Myocyte (in vitro differentiated cells): ENCODE measurements at places on chromosomes 3 and 15. TPM values are rescaled to one million over a fixed set of nuclear protein-coding genes. Genes with fewer than 3 reads are reported as not detected.

The OR5K4 gene
- not detected in 2 replicates for total RNA-seq

DNA sequence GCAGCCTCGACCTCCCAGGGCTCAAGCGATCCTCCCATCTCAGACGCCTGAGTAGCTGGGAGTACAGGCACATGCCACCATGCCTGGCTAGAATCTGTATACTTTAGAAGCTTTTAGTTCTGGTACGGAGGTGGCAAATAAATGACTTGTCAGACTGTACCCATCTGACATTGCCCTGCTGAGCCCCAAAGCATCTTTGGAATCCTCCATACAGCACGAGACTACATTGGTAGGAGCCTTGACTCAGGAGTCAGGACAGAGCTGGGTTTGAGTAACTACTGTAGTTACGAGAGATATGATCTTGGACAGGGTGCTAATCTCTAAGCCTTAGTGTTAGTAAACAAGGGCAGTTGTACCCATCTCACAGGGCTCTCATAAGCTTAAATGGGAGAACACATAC lies 67.8 kb upstream of the NPHP3 start:
- no peak for DNase-seq

The MORC1 gene
- total RNA-seq: not detected in 2 replicates

GRCh38 chr15:59295261-59296001 lies 77.2 kb downstream of the MYO1E start:
- DNase-seq: peak; percentile 32

- no peak for DNase-seq
These were observed 5.3 kb upstream of the TMC3 start for GRCh38 chr15:81379269-81379668.

DNA sequence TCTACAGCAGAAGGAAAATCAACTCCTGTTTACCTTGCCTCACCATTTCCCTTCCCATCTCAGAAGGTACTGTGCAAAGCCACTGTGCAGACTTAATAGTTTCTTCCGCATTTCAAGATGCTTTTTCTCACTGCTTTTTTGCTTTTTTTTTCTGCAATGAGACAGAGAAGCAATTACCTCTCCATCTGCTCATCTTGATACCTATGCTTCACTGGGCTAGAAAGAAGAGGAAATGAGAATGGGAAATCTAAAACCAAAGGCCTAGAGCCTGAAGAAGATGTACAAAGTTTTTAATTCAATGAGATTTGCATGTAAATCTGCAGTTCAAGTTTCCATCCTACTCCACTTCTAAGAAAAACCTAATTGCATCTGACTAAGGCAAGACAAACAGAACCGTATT lies 238.1 kb upstream of the SETMAR start:
- no peak for DNase-seq
